ENCODE measurements at places on chromosomes 2 and 18.
A peak's percentile ranks its signal among the peaks of the same experiment; 100 is the strongest.

DNA sequence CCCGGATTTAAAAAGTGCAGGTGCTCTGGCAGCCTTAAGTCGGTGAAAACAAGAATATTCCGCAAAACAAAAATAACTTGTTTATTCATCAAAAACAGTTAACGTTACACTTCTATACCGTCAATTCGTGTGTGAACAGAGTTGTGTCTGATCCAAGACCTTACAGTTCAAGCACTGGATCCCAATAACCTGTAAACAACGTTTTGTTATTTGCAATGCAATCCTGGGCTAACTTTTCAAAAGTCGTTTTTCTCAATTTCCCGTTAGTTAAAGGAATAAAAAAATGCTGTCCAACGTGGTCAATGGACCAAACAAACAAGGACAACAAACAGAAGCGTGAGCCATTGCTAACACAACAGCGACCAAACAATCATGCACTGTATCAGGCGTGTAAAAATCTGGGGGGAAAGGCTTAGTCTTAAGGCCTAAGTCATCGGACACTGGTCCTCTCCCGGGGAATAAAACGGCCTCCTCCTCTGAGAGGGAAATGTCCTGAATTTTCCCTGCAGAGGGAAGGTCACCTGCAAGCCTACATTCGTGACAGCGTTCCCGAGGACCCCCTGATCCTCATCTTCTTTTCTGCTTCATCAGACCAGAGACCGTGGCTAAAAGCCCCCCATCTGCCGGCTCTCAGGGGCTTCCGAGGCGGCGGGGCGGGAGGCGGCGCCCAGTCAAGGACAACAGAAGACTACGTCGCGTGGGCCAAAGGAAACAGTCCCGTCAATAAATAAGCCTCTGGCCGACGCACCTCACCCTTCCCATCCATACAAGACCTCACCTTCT lies 490 bp downstream of the NDUFS1 start:
- no peak for DNase-seq

GRCh38 chr2:232310696-232311095 lies 67.9 kb upstream of the ALPP start:
- no peak for DNase-seq

GRCh38 chr18:28267276-28267675 lies 90.3 kb upstream of the CDH2 start:
- no peak for DNase-seq

- DNase-seq: no peak
Measured at GRCh38 chr2:234029150-234029733, 21.3 kb upstream of the SPP2 start.

- DNase-seq: peak; percentile 15
Measured at GRCh38 chr2:159921752-159922404, 123.9 kb upstream of the CD302 start.

- no peak for DNase-seq
Measured at GRCh38 chr2:41836948-41837347, 210.9 kb upstream of the PKDCC start.

DNA sequence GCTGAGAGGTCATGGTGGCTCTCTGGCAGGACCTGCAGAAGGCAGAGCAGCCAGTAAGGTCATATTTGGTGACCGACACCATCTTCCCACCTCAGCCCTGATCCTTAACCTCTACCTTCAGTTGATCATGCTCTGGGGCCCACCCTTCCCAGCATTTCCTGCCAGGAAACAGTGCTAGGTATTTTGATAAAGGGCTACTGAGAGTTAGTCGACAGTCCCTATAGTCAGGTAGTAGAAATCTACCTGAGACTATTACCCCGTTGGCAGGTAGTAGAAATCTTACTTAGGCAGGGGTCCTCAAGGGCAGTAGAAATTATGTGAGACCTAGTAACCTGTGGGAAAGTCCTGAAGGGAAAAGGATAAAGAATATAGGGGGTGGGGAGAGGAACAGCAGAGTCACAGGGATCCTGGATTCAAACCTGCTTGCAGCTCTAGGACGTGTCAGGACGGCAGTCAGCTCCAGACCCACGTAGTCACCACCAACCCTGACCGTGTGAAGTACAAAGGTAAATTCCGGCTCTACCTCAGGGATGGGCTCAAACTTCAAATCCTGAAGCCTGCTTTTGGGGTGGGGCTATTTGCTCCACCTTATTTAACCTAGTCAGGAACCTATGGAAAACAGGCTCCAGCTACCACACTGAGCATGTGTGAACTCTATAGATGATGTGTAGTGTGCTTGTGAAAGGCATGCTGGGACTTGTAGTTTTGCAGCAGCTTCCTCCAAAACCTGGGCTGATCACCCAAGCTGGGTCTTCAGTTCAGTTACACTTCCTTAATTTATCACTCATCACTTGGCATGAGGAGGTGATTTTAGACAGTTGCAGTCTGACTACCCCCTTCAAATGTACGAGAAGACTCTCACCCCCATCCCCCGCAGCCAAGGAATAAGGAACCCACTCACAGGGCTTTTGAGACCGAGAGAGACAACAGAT lies at the start of gene DQX1:
Gene DQX1, minus strand, starts transcription at position 515 of the 932 bp plus-strand sequence. Its CDS starts 502 bp downstream, at position 13.
- no peak for DNase-seq

DNA sequence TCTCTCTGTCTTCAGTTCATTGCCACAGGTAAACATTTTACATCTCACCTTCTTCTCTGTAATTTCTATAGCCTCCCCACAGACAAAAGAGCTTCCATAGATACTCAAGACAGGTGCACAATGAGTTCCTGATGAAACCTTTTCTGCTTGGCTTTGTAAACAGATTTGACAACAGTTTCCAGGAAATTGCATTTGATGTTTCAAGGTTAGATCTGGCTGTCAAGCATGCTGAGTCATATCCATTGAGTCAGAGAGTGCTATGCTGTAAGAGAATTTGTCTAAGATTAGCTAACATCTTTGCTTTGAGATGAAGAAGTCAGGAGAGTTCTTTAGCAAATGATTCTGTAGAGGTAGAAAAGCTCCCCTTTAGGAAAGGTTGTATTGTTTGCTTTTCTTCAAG lies 40.6 kb upstream of the MAP2 start:
- DNase-seq: no peak

DNA sequence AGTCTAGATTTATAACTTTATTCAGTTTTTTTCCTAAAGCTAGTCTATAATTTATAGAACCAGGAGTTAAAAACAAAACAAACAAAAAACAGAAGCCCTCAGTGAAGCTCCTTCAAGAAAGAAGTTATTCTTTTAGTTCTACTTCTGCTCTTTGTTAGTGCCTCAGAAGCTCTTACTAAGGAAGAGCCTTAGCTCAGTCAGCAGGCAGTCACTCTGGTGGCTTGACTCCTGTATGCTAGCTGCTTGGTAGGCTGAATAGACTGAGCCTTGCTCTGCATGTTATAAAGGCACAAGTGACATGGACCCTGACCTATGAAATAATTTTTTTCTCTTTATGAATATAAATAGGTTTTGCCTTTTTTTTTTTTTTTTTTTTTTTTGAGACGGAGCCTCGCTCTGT lies 24.8 kb downstream of the NCOA1 start:
- no peak for DNase-seq

DNA sequence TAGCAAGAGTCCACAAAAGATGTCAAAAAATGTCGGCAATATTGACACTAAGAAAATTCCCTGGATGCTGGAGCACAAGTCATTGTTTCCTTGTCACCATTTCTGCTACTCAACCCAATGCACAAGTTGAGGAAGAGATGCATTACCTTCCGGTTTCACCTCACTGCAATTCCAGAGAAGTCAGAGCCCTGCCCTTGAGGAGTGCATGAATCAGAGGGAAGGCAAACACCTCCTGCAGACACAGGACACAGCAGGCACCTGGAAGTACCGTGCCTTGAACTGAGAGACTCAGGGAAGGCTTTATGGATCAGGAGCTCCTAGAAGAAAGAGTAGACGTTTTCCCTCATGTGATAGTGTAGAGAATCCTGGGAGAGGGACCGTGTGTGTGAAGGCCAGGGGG lies 62.7 kb upstream of the ARL4C start:
- DNase-seq: no peak

DNA sequence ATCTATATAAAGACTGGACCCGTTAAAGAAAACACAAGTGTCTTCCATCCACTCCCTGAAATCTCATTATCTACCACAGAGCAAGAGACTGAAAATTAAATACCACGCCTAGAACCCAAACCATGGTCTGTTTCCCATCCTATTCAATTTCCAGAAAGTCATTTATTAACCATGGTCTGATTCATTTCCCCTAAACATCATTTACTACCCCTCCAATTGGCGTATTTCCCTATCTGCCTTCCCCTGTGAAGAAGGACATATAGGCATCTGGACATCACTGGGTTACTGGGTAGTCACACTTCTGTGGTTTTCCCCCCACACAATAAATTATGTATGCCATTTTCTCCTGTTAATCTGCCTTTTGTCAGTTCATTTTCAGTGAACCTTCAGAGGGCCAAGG lies 30.8 kb downstream of the CCDC93 start:
- DNase-seq: no peak

- DNase-seq: no peak
Measured at GRCh38 chr2:69693775-69694450, 48.0 kb upstream of the ANXA4 start.

- no peak for DNase-seq
Measured at GRCh38 chr2:62501794-62502500, 4.0 kb downstream of the TMEM17 start.

GRCh38 chr2:3487432-3487831 lies 31.9 kb downstream of the ADI1 start:
- no peak for DNase-seq

- no peak for DNase-seq
Measured at GRCh38 chr2:27407798-27408491, 1.4 kb downstream of the PPM1G start.

DNA sequence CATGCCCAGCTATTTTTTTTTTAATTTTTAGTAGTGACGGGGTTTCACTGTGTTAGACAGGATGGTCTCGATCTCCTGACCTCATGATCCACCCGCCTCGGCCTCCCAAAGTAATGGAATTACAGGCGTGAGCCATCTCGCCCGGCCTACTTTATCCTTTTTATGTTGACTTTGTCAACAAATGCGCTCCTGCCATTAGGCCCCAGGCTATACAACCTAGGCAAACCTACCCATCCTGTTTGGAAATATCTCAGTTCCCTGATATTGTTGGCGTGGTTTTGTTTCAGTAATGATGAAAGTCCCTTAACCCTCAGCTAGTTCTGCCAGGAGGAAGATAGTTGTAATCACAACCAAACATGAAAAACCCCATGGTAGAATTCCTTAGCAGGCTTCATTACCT lies 249.4 kb upstream of the SOX11 start:
- no peak for DNase-seq

DNA sequence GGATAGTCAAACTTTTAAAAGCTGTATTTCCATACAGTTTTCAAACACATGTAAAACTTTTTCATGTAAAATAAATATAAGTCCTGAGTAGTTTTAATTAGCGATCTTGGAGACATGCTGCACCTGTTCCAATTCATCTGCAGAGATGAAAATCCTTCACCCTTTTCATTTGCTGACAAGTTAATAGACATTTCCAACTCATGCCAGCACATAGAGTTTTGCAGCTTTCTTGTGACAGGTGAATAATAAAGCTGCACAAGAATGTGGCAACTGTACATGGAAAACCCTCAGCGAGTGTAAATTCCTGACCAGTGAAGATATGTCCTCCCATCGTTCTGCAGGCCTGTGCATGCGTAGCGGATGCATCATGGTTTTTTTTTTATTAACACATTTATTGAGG lies 771.4 kb downstream of the TDRD15 start:
- no peak for DNase-seq

DNA sequence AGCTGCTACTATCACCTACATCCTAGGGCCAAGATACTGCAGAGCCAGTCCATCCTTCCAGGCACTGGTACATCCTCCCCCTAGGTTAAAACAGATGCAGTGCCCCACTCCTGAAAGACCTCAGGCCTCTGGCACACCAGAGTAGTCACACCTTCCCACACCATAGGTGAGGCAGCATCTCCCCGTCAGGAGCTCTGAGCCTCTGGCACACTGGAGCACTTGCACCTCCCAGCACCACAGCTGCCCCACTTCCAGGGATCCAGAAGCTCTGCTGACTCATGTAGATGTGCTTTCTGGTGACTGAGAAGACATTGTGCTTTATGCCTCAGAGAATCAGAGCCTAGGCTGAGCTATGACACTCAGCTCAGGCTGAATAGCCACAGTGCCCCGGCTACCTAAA lies 138.4 kb upstream of the COL3A1 start:
- no peak for DNase-seq

DNA sequence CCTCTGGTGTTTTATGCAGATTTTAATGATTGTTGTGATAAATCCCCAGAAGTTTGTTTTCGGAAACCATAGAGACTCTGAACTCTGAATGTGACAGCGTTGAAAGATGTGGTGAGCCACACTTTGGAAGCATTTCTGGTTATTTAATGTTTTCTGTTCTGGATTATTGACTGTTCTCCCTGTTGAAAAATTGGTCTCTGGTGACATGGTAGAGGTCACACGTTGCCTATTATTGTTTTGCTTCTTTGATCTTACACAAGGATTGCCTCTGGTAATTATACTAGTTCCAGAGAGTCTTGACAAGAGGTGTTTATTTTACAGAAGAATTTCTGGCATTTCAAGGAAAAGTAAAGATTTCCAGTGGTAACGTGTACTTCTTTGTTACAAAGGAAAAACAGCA lies 127.1 kb downstream of the GREB1L start:
- no peak for DNase-seq

- DNase-seq: no peak
Measured at GRCh38 chr2:120822933-120823332, 87.3 kb downstream of the GLI2 start.

DNA sequence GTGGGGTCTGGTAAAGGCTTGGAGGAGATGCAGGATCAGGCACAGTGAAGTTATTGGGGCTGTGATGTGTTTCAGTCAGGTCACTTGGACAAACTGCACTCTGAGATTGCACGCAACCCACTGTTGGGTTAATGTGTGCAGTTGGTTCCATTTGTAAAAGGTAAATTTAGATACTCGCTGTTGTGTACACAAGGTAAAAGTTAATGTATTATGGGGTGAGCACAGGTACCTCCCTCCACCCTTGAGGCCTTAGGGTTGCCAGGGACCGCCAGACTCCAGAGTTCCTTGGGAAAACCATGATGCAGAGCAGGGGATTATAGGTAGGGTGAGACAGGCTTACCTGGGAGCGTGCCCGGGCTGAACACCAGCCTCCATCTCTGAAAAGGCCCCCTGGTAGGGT lies 20.1 kb downstream of the IMPA2 start:
- DNase-seq: no peak

GRCh38 chr2:45688479-45689298 lies 37.2 kb downstream of the PRKCE start:
- DNase-seq: no peak

DNA sequence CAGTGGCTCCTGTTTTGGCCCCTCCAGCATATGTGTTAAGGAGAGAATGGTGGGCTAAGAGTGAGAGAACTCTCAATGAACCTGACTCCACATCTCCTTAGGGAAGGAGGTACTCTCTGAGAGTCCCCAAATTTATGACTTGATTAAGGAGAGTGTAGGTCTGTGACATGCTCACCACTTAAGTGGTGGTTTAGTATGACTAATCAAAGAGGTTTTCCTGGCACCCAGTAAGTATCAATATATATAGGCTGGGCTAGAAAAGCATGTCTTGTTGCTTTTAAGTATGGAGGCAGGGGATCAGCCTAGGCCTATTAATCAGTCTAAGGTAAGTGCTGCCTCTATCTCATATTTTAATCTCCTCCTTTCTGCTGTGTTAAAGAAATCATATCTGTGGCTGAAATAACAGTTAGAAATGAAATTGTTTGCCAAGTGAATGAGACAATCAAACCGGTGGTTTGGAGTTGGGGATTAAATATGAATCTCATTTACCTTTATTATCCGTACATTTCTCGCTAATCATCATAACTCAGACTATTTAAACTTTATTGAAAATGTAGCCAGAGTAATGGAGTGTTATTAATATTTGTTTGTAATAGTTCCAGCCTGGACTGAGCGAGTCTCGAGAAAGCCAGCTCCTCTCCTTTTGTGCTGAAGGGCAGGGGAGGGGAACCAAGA lies 107.7 kb upstream of the MEIS1 start:
- DNase-seq: no peak
